ENCODE measurements at places on chromosomes 5 and 9.

DNA sequence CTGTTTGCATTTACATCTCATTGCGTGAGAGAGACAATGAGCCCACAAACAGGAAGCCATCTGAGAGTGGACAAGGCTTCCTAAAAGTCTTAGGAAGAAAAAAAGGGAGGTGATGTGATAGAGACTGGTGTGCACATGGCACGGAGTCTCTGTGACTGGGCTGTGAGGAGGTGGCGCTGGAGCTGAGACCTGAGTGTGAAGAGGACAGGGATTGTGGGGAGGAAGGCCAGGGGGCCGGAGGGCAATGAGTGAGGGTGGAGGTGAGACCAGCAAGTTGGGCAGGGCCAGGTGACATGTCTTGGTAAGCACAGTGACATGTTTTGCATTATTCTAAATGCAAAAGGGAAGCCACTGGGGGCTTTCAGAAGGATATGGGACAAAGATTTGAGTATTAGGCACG, 45.0 kb downstream of the TSPAN17 start:
- no peak for DNase-seq

DNA sequence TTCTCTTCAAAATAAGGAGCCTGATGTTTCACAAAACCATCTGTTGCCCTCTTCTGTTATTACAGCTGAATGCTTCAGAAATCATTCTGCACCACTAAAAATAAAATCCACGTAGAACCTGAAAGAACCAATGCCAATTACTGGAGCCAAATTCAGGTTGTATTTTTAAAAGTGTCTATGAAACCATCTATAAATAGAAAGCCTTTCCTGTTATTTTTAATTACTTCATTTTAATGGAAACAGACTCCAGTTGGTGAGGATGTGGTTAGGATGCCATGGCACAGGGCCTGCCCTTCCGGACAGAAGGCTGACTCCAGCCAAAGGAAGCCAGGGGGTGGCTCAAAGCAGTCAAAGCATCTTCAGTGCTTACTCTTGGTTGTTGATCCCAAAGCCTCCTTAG, 119.8 kb downstream of the TENT4A start:
- no peak for DNase-seq

DNA sequence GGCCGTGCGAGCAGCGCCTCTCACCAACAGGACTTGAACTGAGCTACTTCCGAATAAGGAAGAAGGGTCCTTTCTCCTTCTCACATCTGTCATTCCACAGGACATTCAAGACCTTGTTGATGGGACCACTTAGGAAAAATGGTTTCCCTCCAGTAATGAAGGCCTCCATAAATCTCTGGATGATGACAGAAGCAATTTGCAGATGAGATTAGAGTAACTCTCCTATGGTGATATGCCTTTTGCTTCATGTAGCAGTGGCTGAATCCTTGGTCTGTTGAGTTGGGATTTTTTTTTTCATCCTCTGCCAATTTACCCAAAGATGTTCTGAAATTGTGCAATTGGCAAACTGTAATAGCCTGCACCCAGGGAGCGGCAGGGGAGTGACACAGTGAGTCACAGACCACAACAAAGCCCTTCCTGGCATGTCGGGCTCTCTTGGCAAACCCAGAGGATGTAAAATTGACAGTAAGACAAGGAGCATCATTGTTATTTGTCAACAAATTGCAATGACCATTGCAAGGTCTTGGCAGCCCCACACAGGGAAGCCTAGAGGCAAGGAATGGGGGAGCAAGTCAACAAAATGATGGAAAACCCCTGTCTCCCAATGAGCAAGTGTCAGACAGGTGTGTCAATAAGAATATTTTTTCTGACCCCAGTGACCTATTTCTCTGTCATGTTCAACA, 275.9 kb downstream of the ACTL7B start:
- DNase-seq, result no peak

DNA sequence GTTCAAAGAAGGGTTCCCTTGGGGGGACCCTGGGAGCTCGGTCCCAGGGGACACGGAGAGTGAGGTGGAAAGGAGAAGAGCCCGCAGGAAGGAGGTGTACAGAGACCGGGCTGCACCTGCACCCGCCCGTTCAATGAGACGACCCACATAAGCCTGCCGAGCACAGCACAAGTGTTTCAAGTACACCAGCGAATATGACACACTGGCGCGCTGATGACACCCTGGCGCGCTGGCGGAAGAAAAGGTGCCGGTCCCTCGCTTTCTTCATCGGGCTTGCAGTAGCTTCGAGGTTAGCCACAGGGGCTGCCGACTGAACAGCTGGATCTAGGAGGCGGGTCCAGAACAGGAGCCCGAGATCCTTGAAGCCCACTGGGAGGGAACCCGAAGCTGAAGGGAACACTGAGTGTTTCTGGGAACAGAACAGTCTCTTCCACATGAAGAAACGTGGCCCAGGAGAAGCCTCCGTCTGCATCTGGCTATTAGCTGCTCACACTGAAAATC, 1.4 kb downstream of the TBC1D9B start:
- DNase-seq, result no peak

DNA sequence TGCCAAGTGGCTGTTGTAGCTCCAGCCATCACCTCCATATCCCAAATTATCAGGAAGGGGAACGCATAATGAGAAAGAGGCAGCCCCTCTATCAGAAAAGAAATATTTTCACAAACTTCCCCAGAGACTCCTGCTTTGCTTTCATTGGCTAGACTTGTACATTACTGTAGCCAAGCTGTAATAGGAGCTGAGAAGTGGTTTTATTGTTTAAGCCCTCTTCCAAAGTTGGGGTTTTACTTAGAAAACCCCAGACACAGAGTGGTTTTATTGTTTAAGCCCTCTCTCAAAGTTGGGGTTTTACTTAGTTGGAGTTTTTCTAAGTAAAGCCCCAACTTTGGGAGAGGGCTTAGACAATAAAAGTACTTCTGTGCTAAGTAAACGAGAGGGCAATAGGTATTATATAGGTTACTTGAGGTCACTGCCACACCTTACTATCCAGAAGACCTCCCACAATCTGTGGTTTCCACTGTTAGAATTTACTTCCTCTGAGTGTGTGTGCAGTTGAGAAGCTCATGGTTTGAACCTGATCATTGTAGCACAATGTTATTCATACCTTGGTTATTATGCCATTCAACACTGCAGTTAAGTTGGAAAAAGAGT, 215.7 kb upstream of the OTULINL start:
- DNase-seq, result no peak

DNA sequence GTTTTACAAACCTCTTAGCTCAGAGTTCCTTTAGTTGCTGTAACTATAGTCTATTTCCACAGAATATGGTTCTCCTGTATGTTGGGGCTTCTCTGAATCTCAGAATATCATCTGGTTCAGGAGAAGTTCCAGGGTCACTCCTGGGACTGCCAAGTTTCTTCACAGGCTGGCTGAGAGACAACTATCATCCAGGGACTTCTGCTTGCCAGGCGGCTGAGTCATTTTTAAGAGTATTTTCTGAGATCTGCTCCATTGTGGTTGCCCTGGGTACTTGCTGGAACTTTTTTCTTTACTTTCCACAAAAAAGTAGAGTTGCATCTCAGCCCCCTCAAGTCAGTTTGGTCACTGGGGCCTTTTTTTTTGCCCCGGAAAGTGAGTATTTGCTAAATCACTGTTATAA, 566.5 kb downstream of the LRRC70 start:
- DNase-seq, result no peak

DNA sequence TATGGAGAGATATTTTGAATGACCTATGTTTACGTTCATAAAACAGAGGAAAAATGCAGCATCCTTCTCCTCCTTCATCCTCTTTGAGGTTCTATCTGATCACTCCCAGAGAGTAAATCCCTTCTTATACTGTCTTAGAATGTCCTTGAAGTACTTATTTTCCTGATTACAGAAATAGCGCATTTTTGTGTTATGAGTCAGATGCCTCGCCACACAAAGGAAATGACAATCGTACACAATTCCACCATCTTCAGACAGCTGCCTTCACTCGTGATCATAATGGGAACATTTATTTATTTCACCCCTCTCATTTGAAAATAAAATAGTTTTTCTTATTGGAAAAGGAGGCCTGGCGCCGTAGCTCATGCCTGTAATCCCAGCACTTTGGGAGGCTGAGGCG, 2.4 kb upstream of the GLT6D1 start:
- DNase-seq, result no peak

DNA sequence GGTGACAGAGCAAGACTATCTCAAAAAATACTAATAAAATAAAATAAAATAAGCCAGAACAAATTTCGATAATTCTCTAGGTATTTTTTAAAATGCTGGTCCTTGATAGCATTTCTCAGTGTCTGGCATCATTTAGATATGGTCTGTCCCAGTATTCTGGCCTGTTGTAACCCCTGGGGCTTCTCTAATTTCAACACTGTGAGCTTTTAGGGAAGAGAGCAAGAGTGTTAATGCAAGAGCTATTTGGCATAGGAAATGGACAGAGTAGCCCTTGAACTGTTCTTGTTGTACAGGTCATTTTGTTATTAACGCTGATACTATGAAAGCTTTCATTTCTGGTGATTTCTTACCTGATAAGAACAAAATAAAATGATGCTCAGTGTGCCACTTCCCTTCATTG, 112.2 kb upstream of the ZNF608 start:
- no peak for DNase-seq

DNA sequence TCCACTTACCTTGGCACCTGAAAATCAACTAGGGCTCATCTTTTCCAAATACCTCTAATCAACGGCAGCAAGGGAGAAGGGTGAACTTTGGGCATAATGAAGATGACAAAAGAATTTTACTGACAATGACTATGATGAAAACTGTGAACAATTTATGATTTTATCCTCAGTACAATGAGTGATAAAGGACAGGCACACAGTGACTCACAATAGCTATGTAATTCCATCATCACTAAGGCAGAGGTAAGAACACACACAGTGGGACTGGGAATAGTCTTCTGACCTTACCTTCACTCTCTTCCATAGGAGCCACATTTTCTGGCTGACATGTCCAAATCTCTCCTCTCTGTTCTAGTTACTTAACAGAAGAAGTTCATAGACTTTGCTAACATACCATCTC, 26.1 kb upstream of the KCNV2 start:
- no peak for DNase-seq

- DNase-seq, result no peak
These were observed 830 bp downstream of the S100Z start for GRCh38 chr5:76850543-76851145.

DNA sequence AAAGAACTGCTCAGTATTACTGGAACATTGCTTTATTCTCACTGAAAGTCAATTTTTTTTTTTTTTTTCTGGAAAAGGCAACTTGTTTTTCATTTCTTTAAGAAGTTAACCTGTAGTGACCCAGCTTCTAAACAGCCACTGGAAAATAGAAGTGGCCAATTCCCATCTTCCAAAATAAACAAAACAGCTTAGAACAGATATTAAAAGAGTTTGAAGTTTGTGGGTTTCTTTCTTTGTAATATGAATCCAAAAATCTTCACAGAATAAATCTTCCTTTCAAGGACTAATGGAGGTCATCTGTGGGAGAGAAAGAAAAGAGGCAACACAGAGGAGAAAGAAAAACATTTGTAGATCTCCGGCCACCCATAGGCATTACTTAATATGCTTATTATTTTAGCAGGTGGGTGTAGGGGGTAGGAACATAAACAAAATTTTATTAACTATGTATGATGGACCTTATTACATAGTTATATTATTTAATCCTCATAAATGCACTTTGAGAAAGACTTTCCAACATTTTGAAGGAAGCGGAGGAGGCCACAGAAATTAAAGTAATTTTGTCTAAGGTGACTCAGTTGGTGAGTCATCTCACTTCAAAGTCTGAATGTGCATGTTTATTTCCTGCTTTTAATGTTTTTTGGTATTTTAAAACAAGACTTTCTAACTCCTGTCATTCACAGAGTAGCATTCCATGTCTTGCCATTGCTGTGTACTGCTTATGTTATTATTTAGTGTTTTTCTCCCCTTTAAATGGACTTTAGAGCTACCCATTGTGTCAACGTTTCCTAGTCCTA, 1791.8 kb upstream of the WWC1 start:
- DNase-seq, result no peak

DNA sequence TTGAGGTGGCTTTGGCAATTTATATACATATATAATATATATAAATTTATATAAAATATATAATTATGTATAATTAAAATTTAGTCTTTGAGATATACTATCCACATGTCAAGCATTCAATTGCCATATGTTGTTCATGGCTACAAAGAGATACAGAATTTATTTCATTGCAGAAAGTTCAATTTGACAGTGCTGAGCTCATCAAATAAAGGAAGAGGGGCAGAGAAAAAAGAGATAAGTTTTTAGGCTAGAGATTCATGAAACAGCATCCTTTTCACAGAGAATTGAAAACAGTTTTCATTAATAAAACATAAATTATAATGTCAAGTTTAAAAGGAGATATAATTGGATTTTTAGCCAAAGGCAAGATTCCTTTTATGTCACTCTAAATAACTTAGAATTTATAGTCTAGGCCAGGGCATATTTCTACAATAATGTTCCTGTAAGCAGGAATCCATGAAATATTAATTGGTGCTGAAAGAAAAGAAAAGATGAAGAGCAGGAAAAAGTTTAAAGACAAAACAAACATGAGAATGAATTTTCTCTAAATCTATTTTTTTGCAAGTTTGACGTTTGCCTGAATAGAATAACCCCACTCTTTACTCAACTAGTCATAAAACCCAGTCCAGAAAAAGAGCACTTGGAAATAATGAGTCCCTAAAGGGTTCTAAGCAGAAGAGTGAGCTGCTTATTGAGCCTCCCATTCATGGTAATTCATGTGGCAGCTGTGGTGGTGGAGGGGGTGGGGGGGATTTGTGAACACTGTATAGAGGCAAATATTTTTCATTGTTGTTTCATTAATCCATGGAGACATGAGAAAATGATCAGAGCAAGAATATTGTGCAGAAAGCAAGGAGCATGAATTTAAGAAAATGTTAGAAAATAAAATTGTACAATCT, 1279.5 kb downstream of the CDH12 start:
- DNase-seq, result no peak

- DNase-seq, result no peak
These were observed 367.4 kb upstream of the SMARCA2 start for GRCh38 chr9:1647776-1648175.

GRCh38 chr9:86304236-86304730, 21.9 kb upstream of the ISCA1 start:
- DNase-seq, result no peak

GRCh38 chr9:81851340-81851739, 76.9 kb upstream of the SPATA31D4 start:
- no peak for DNase-seq

DNA sequence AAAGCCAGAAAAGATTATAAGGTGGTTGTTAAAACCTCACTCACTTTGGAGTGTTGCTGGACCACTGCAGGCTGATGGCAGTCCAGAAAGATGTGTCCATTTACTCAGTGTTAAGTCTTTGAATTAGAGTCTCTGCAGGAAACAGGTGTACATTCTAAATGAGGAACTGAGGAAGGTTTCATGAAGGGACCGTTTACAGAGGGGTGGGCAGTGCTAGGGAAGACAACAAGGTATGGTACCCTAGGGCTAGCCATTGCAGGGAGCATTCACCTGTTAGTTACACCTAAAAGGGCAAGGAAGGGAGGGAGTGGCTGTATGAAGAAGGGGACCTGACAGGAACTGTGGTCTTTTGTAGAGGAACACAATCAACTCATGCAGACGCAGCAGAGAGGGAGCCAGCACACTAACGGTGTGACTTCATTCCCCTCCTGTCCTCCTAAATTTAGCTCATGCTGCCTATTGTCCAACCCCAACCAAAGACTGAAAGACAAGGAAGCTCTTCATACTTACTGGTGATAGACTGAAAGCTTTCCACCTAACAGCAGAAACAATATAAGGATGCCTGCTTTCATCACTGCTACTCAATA, 32.2 kb upstream of the PAX5 start:
- no peak for DNase-seq

- no peak for DNase-seq
These were observed 197.3 kb upstream of the CLINT1 start for GRCh38 chr5:158056130-158056825.

Measured in stimulated activated CD4-positive, alpha-beta T cell treated with anti-CD3 and anti-CD28 coated beads, Interleukin-1b, Interleukin-23, amount 100 ng/mL, for 1 hour (primary cell).